ENCODE measurements at places on chromosomes 1 and 21. TPM values are rescaled to one million over a fixed set of nuclear protein-coding genes. Genes with fewer than 3 reads are reported as not detected.

GRCh38 chr1:152111515-152111968 is 3.7 kb downstream of the TCHH start:
- no peak for DNase-seq

GRCh38 chr1:30533796-30534550 is 189.4 kb downstream of the MATN1 start:
- no peak for DNase-seq

GRCh38 chr1:205590457-205590768 is 41.4 kb downstream of the ELK4 start:
- DNase-seq, result no peak

GRCh38 chr1:41641941-41642527 is 157.6 kb upstream of the EDN2 start:
- no peak for DNase-seq

- no peak for DNase-seq
Measured at GRCh38 chr1:18414321-18414720, 66.4 kb upstream of the KLHDC7A start.

GRCh38 chr1:27525296-27526272 is 35.6 kb upstream of the WASF2 start:
- no peak for DNase-seq

DNA sequence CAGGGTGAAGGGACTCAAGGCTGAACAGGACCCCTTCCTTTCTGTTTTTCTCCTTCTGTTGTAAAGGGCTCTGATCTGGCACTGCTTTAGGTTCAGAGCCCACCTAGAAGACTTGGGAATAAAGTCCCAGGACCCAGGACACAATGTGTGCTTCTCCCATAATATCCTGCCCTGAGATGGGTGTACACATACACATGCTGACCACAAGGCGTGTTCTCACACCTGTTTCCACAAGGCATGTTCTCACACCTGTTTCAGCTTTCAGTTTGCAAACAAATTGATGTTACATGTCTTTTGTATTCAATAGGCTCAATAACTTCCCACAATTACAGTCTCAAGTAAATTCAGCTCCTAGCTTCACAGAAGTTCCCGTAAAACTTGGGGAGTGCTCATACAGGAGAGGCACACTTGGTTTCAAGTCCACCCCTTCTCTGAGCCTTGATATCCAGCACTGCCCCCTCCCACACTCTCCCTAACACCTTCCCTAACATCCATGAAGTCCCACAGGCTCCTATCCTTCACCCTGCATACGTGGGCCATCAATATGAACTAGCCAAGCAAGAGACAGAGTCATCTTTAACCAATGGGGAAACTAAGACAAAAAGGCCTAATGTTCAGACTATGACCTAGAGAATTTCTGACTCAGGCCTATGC is 41.7 kb downstream of the ERI3 start:
- no peak for DNase-seq

DNA sequence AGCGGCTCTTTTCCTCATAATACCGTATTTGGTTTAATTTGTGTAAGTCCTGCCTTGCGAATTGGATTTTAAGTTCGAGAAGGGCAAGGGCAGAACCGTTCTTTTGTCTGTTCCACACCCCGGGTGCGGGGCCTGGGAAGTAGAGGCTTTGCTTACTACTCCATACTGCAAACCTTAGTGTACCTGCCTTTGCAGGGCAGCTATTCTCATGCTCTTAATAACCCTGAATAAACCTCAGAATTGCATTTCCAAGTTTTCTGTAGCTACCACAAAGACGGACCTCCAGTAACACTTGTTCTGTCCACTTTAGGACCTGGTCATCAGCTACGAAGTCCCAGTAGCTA is 657 bp upstream of the HNRNPU start:
- no peak for DNase-seq

GRCh38 chr21:26844258-26845065 is 747 bp downstream of the ADAMTS1 start:
- DNase-seq, result peak; percentile 33

DNA sequence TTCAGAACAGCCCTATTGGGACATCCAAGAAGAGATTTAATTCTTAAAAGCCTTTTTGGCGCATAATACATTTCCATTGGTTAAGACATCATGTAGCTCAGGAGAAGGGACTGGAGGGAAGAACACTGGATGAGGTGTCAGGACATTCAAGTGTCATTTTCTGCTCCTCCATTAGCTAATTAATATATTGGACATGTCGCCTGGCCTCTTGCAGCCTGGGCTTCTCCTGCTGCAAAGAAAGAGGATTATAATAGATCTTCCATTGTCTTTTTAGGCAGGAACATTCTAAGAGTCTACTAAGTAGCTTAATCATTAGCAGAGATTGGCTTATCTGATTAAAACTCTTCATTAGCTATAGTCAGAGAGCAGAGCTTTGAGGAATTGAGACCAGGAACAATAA is 151.7 kb upstream of the COA6 start:
- DNase-seq, result no peak

DNA sequence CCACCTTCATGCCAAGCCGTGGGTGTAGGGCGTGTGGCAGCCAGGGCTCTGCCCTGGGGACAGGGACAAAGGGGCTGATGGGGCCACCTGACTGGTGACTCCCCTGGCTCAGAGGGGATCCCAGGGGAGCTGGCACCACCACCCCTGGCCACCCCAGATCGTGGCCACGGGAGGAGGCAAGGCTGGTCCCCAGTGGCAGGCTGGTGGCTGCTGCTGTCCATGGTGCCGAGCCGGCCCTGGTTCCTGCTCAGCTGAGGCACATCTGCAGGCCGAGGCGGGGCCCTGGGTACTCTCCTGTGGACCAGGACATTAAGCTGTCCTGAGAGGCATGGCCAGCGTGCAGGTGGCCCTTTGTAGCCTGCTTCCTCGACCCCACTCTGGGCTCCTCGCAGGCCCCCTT is 6.5 kb downstream of the PLCH2 start:
- no peak for DNase-seq

DNA sequence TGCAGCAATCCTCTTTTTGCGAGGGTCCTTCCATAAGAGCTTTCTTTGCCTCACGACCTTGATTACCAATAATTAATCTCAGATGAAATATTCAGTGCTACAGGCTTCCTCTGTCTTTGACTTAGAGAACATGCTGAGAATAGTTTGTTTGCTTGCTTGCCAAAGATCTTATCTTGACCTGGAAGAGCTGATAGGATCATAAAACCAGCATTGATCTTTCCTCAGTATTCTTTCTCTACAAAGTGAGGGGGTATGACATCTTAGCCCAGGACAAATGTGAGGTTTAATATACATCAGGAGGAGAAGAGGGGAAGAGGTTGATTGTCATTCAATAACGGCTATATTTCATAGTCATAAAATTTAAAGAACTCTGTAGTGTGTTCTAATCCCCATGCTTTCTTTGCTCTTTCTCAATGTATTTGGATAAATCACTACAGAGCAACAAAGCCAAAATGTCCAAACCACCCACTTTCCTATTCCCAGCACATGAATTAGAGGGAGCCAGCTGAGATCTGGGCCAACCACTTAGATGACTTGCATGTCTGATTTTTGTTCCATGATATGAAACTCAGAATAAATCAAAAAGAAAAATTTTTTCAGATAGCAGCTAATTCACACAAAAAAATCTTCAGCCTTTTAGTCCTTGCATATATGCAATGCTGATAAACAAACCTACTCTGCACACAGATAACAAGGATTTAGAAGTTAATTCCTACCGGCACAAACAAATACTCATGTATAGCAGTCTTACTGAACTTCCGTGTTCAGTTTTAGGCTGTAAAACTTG is 50.5 kb upstream of the IPO9 start:
- DNase-seq, result no peak

- DNase-seq, result no peak
Measured at GRCh38 chr1:201761871-201762270, 67.1 kb upstream of the IPO9 start.

DNA sequence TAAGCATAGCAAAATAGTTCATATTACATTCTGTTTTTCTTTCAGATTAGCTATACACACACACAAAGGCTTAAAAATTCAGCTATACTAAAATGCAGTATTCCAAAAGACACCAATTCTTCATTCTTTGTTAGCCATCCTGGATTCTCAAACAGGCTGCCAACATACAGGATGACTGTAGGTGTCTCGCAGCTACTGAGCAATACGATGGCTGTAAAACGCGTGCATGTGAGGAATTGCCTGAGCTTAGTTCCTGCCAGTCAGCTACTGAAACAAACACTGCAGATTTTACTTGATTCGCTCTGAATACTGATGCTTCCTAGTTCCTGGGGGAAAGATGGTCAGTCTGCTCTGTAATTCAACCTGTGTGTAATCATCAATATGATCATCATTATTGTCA is 24.7 kb upstream of the HMGN1 start:
- peak; percentile 73 for DNase-seq

DNA sequence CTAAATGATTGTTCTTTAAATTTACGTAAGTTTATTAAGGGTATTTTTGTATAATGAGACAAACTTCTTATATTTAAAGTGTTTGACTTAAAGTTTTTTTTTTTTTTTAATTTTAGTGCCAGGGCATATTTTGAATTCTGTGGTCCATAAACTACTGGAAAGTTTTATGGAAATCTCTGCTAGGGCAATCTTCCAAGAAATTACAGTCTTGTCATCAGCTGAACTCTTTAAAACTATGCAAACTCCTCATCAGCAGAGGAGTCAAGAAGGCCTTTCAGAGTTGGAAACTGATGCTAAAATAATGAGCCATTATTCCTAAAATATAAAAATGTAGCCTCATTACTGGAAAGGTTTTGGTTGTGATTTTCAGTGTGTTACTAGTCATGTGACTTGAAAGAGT is 1201.9 kb downstream of the BRINP3 start:
- DNase-seq, result no peak

GRCh38 chr1:68746378-68746777 is 249.5 kb upstream of the DEPDC1 start:
- DNase-seq, result no peak

GRCh38 chr21:29893687-29894086 is 46.1 kb downstream of the GRIK1 start:
- peak; percentile 9 for DNase-seq

- no peak for DNase-seq
Measured at GRCh38 chr1:179545321-179545720, 30.4 kb downstream of the NPHS2 start.

DNA sequence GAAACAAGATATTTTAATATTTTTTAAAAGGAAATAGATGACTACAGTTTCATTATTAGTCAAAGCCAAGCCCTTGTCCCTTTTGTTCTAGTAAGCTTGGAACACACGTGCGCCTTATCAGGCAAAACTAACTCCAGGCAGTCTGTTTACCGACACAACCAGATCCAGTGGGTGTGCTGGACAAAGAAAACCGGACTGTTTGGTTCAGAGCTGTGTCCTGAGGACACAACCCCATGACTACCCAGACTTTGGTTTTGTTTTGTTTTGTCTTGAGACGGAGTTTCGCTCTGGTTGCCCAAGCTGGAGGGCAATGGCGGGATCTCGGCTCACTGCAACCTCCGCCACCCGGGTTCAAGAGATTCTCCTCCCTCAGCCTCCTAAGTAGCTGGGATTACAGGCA is 13.9 kb upstream of the RHOU start:
- DNase-seq, result peak; percentile 52

DNA sequence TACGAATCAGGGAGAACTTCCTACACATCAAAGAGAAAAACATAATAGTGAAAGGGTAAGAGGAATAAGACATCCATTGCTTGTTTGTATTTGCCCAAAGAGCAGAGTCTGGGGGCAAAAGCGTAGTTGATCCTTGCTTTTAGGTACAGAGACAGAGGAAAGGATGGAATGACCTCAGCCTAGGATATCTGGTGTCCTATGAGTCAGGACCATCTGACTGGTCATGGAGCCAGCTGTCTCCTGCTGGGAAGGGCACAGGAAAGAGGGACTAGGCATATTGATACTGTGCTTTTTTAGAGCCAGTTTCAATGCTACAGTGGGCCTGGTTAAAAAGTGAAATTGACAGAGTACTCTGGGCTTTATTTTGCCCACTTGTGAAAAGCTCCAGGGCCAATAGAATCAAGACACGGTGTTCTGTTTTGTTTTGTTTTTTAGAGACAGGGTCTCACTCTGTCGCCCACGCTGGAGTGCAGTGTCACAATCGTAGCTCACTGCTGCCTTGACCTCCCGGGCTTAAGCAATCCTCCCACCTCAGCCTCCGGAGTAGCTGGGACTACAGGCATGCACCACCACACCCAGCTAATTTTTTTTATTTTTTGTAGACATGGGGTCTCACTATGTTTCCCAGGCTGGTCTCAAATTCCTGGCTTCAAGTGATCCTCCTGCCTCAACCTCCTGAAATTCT is 3.2 kb downstream of the PLEKHO1 start:
- peak; percentile 24 for DNase-seq

Gene SPSB1
- total RNA-seq, result 32.9 TPM

Gene KCNH1
- not detected for total RNA-seq

Gene SPRR2F
- not detected for total RNA-seq

Gene AMPD1
- total RNA-seq, result not detected

Gene UBE2G2
- total RNA-seq, result 159 TPM

Gene SPRR2E
- total RNA-seq, result not detected

Gene KPNA6
- 45.8 TPM for total RNA-seq

Gene TMPRSS15
- 0.12 TPM for total RNA-seq
